ENCODE measurements at places on chromosomes 4 and X. TPM values are rescaled to one million over a fixed set of nuclear protein-coding genes. Genes with fewer than 3 reads are reported as not detected.

Gene BCORL1
- total RNA-seq, result 5.1 TPM

Gene COL4A6
- 0.36 TPM for total RNA-seq

Gene RPS6KA3
- 40.2 TPM for total RNA-seq

Gene HSFX3
- total RNA-seq, result not detected

Gene GPM6B
- 40.3 TPM for total RNA-seq

Gene BEX2
- total RNA-seq, result 2.2 TPM

Gene PLP2
- total RNA-seq, result 52.1 TPM

GRCh38 chrX:47296766-47297365 is 64.1 kb downstream of the USP11 start:
- H3K27me3 ChIP-seq, result no peaks in the 10 kb centered on the region
- H3K27ac ChIP-seq, result no peak overlapping the region
- no peaks in the 10 kb centered on the region for H3K4me1 ChIP-seq
- H3K36me3 ChIP-seq, result no peaks in the 10 kb centered on the region
- H3K4me3 ChIP-seq, result no peak overlapping the region

DNA sequence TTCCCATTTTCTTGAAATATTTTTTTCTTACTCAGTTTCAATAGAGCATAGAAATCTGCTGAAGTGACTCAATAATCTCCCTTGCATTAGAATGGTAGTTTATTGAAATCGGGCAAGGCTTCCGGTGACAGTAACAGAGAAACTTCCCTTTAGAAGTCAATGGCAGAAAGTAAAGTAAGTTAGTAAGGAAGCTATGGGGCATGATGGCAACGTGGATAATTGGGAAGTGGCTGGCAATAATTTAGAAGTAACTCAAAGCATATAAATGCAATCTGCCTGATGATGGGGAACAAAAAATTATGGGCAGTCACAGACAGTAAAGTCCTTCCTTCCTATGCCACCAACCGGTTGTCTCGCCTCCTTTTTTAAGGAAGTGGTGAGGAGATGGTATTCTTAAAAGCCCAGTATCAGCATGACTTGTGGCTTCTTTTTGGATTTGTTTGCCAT is 7.6 kb downstream of the CYBB start:
- no peaks in the 10 kb centered on the region for H3K4me1 ChIP-seq
- no peak overlapping the region for H3K27ac ChIP-seq
- no peak for DNase-seq
- H3K4me3 ChIP-seq, result no peak overlapping the region
- no peaks in the 10 kb centered on the region for H3K27me3 ChIP-seq

DNA sequence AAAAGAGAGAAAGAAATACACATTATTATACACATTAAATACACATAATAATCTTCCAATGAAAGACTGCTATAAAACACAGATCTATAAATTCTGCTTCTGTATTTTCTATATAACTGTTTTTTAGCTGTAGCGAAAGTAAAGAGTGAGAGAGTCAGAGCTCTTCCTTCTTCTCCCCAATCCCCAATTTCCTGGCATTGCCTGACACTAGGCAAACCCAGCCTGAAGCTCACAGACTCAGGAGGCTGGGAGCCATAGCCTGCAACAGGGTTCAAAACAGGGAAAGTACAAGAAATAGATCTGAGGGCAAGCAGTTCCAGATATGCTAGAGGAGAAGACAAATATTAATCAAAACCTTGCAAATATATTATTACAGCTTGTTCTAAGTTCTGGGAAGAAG is 201.6 kb downstream of the HNRNPD start:
- no peaks in the 10 kb centered on the region for H3K36me3 ChIP-seq
- H3K27ac ChIP-seq, result no peak overlapping the region
- H3K4me1 ChIP-seq, result no peaks in the 10 kb centered on the region
- no peaks in the 10 kb centered on the region for H3K27me3 ChIP-seq
- no peak for DNase-seq

- no peaks in the 10 kb centered on the region for H3K36me3 ChIP-seq
- H3K4me3 ChIP-seq, result no peak overlapping the region
- no peak overlapping the region for H3K27ac ChIP-seq
- no peaks in the 10 kb centered on the region for H3K4me1 ChIP-seq
- no peaks in the 10 kb centered on the region for H3K27me3 ChIP-seq
These were observed 397.4 kb upstream of the RPS6KA3 start for GRCh38 chrX:20664131-20664530.

DNA sequence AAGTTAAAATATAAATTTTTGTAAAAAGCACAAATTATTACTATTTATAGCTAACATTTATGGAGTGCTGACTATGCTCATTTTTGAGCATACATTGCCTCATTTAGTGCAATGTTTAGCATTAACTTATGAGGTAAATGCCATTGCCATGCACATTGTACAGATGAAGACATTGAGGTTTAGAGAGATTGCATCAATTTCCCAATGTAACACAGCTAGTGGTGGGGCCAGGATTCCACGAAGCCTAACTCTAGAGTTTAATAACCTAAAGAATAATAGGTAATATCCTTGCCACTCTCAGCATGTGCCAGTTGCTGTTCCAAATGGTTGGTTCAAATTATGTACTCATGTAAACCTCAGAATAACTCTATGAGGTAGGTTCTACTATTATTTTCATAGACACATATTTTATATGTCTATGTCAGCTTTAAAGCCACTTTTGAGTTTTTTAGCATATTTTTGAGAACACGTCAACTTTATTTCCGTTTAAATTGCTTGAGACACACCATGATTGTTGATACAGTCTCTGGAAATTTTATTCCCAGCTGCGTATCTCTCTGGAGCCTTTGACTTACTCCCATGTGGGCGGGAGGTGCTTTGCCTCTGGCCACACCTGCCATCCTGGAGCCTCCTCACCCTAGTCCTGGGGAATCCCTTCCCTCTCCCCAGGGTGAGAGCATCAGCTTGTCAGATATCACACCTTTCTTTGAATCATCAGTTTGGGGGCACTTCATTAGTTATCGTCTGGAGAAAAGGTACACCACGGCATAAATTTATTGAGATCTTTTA is 10.8 kb upstream of the ADH1A start:
- no peaks in the 10 kb centered on the region for H3K36me3 ChIP-seq
- H3K27ac ChIP-seq, result peak overlapping the region; percentile 79
- no peaks in the 10 kb centered on the region for H3K4me1 ChIP-seq
- no peak for DNase-seq

GRCh38 chr4:102612824-102613366 is 111.7 kb downstream of the NFKB1 start:
- no peaks in the 10 kb centered on the region for H3K27me3 ChIP-seq
- DNase-seq, result no peak
- no peak overlapping the region for H3K4me3 ChIP-seq
- H3K27ac ChIP-seq, result no peak overlapping the region
- peaks cover 30% of the 10 kb centered on the region for H3K36me3 ChIP-seq

GRCh38 chr4:25663781-25664180 is 8.1 kb downstream of the SLC34A2 start:
- H3K27me3 ChIP-seq, result no peaks in the 10 kb centered on the region
- H3K4me3 ChIP-seq, result no peak overlapping the region
- no peak overlapping the region for H3K27ac ChIP-seq
- no peaks in the 10 kb centered on the region for H3K4me1 ChIP-seq

GRCh38 chr4:56289934-56290333 is 97.4 kb downstream of the AASDH start:
- no peaks in the 10 kb centered on the region for H3K36me3 ChIP-seq
- no peaks in the 10 kb centered on the region for H3K27me3 ChIP-seq

DNA sequence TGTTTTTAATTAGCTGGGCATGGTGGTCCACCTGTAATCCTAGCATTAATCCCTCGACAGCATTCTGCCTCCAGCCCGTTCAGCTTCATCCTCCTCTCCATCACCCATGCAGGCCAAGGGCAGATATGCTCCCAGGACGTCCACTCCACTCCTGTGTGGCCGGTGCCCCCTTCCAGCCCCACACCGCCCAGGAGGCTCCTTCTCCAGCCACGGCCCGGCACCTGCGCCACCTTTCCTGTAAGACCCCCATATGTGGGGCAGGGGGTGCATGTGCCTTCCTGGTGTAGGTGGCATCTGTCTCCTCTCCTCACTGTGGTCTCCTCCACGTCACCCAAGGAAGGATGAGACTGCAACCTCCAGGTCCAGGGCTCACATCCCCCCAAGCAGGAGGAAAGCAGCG is 57.0 kb upstream of the MXD4 start:
- DNase-seq, result no peak
- H3K27ac ChIP-seq, result no peak overlapping the region
- no peaks in the 10 kb centered on the region for H3K27me3 ChIP-seq
- H3K36me3 ChIP-seq, result no peaks in the 10 kb centered on the region

DNA sequence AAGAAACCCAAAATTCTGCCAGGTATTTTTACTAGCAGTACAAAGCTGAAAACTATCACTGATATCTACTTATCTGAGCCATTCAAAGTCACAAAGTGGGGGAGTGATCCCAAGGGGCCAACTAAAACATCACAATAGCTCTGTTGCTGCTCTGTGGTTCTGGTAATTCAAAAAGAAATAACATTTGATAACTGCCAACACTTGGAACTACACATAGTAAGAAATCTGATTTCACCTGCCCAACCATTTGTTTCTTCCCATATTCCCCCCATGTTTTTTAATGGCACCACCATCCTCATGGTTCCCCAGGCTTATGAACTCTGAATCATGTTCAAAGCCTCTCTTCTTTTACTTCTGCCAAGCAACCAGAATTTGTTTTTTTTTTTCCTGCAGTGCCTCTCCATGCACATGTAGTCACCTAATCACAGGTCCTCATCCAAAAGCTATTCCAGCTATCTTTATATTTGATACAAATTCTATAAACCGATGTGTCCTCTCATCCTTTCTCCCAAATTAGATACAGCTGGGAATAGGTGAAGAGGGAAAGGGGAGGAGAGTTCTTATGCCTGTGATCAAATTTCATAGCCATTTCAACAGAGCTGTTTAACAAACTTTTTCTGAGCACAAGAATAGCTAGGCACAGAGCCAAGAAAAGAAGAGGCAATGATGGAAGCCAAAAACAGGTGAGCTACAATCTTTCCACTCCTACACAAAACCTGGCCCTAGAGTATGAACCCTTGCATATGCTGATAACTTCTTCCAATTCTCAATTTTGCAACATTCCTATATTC is 7.7 kb downstream of the AMMECR1 start:
- no peaks in the 10 kb centered on the region for H3K4me1 ChIP-seq
- no peak overlapping the region for H3K4me3 ChIP-seq
- no peak overlapping the region for H3K27ac ChIP-seq
- H3K27me3 ChIP-seq, result no peaks in the 10 kb centered on the region
- H3K36me3 ChIP-seq, result no peaks in the 10 kb centered on the region

DNA sequence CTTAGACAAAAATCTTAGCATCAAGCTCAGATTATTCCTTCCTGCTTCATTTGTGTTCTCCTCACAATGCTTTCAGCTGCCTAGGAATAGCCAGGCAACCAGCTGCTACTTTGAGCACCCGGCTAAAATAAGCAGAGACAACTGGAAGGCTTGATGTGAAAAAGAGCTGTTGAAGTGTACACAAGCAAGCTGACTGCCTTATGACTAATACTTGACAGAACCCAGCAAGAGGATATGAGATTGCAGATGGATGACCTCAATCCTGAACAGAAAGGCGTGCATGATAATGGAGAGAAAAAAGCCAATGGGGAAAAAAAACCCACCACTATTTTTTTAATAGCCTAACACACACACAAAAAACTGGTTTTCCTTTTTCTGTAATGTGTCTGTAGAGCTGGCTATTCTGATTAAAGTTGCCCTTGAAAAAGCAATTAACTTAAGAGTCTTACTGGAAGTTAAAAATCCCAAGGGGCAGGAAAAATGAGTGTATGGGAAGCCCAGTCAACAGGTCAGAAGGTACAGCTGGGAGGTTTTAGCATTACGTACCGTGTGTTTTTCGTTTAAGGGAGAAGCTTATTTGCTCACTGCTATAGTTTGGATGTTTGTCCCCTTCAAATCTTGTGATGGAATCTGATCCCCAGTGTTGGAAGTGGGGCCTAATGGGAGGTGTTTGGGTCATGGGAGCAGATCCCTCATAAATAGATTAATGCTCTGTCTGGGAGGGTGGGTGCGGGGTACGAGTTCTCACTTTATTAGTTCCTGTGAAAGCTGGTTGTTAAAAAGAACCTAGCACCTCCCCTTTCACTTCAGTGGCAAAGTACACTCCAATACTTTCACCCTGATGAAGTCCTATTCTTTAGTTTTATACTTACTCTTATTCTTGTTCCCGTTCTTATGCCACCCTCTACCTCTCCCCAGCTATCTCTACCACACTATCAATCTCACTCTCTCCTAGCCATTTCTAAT is 37.1 kb upstream of the HERC6 start:
- H3K4me3 ChIP-seq, result no peak overlapping the region
- H3K36me3 ChIP-seq, result no peaks in the 10 kb centered on the region
- DNase-seq, result peak; percentile 74
- no peaks in the 10 kb centered on the region for H3K27me3 ChIP-seq
- peak overlapping the region; percentile 27 for H3K27ac ChIP-seq
- peaks cover 19% of the 10 kb centered on the region for H3K4me1 ChIP-seq

GRCh38 chrX:119647552-119648420 is 41.6 kb upstream of the NKRF start:
- H3K4me1 ChIP-seq, result no peaks in the 10 kb centered on the region
- H3K4me3 ChIP-seq, result no peak overlapping the region
- DNase-seq, result no peak
- H3K36me3 ChIP-seq, result peaks cover 5% of the 10 kb centered on the region
- H3K27me3 ChIP-seq, result no peaks in the 10 kb centered on the region

GRCh38 chr4:81601358-81601694 is 129.6 kb upstream of the RASGEF1B start:
- H3K4me3 ChIP-seq, result no peak overlapping the region
- H3K27me3 ChIP-seq, result no peaks in the 10 kb centered on the region
- no peaks in the 10 kb centered on the region for H3K36me3 ChIP-seq
- DNase-seq, result no peak
- H3K4me1 ChIP-seq, result peaks cover 16% of the 10 kb centered on the region

- H3K4me1 ChIP-seq, result peaks cover 15% of the 10 kb centered on the region
- no peak overlapping the region for H3K27ac ChIP-seq
- no peaks in the 10 kb centered on the region for H3K36me3 ChIP-seq
- DNase-seq, result no peak
- no peaks in the 10 kb centered on the region for H3K27me3 ChIP-seq
- H3K4me3 ChIP-seq, result no peak overlapping the region
These were observed 15.0 kb downstream of the G6PD start for GRCh38 chrX:154531626-154532025.

DNA sequence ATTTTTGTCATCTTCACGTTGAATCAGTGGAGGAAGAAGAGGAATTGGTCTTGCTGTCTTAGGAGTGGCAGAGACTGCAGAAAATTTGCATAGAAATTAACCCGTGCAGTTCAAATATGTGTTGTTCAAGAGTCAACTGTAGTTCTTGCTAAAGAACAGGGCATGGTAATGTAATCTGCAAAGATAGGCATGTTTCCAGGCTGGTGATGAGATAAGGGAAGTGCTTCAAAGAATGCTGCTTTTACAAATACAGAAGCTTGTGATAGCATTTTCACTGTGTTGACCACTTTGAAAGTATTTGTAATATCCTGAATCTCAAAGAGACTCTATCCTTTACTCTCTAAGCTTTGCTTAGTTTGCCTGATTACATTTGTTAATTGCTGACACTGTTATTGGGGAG is 60.1 kb downstream of the PRRG1 start:
- H3K4me3 ChIP-seq, result no peak overlapping the region
- H3K36me3 ChIP-seq, result no peaks in the 10 kb centered on the region
- DNase-seq, result no peak
- H3K27ac ChIP-seq, result no peak overlapping the region

- H3K36me3 ChIP-seq, result no peaks in the 10 kb centered on the region
- H3K4me1 ChIP-seq, result no peaks in the 10 kb centered on the region
- no peaks in the 10 kb centered on the region for H3K27me3 ChIP-seq
- no peak overlapping the region for H3K27ac ChIP-seq
These were observed 101.3 kb downstream of the RPA4 start for GRCh38 chrX:96985046-96985445.
